ENCODE measurements at places on chromosomes 3 and 15.

DNA sequence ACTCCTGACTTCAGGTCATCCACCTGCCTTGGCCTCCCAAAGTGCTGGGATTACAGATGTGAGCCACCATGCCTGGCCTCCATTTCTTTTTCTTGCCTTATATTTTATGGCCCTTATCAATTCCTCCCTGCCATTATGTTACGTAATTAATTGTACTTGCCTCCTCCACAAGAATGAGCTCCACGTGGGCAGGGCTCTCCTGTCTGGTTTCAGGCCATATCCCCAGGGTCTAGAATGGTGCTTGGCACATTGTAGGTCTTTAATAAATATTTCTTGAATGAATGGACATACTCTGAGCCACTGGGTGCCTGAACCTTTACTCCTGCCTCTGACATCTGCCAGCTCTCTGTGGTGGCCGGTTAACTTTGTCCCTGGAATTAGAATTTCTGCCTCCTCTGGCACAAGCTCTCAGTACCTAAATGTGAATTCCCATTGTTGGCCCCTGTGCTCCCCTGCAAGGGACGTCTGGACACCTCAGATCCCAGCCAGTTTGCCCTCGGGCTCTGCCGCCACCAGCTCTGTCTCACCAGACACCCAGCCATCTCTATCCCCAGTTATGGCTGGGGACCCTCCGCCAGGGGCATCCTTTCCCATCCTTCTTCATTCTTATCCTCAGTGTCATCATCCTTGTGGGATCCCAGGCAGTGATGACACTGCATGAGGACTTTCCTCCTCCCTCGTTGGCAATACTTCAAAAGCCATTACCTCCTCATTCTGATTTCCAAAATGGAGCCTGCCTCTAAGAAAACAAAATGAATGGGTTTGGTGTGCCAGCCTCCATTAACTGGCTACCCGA lies 165.6 kb upstream of the SMAD3 start:
- DNase-seq, result no peak

DNA sequence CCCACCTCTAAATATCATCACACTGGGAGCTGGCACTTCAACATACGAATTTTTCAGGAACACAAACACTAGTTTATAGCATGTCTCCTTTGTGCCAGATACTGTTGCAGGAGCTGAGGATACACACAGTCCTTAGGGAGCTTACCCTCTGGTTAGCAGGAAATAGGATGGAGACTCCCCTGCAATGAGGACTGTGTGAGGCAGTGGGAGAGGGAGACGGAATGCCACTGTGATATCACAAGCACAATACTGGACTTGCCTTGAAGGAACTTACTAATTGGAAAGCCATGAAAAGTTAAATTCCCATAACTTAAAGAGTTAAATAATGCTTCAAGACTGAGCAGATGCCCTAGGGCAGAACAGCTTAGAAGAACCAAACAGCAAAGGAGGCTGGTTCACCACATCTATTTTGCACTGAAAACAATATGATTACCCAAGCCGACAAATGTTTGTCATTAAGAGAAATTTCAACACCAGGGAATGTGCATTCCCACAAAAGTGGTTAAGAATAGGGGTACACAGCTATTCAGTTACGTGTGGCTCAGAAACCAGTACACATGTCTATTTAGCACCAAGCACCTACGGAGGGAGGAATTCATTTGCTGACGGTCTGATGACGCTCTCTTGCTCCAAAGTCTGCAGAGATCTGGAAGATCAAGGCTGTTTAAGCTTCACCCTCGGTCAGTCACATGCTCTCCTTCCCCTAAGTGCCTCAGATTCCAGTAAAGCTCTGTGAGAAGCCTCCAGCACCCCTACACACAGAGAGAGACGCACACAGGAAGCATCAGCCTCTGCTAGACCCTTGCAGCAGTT lies 5.2 kb downstream of the TBC1D2B start:
- DNase-seq, result no peak

GRCh38 chr3:63980830-63981498 lies 42.3 kb downstream of the PSMD6 start:
- no peak for DNase-seq

- DNase-seq, result peak; percentile 87
Observed at GRCh38 chr3:64489361-64490044, 198.3 kb downstream of the ADAMTS9 start.

All from NCI-H187 (cell line).